ENCODE measurements at places on chromosomes 11 and 22.
A peak's percentile ranks its signal among the peaks of the same experiment; 100 is the strongest.

GRCh38 chr11:90134478-90135003 is at the start of gene NAALAD2:
Gene NAALAD2, plus strand, starts transcription at chr11:90134663. Its CDS starts 96 bp downstream, at chr11:90134759.
- peak; percentile 41 for DNase-seq

DNA sequence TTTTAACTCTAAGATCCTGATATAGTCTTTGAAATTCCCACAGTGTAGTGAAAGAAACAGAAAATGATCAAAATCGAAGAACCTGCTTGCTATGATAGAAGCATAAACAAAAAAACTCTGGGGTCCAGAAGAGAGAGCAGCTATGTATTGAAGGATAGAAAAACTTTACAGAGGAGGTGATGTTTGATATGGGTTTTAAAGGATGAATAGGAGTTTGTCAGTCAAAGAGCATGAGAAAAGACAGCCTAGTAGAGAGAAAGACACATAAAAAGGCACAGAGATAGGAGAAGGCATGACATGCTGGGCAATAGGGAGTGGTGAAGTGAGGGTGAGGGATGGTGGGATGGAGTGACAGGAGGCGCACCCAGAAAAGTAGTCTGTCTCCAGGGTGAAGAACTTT is 168.0 kb downstream of the INSC start:
- DNase-seq: no peak

GRCh38 chr11:46391578-46392420 is at the start of gene CHRM4:
Gene CHRM4, minus strand, starts transcription at chr11:46391776. Its CDS starts 5,219 bp downstream, at chr11:46386557.
- peak; percentile 65 for DNase-seq

GRCh38 chr22:25083807-25084200 is 115.9 kb upstream of the CRYBB3 start:
- DNase-seq: peak; percentile 70

GRCh38 chr11:111870886-111871692 is at the start of gene ALG9:
Gene ALG9, minus strand, starts transcription at chr11:111871581. Its CDS starts 99 bp downstream, at chr11:111871482.
- DNase-seq: peak; percentile 88

DNA sequence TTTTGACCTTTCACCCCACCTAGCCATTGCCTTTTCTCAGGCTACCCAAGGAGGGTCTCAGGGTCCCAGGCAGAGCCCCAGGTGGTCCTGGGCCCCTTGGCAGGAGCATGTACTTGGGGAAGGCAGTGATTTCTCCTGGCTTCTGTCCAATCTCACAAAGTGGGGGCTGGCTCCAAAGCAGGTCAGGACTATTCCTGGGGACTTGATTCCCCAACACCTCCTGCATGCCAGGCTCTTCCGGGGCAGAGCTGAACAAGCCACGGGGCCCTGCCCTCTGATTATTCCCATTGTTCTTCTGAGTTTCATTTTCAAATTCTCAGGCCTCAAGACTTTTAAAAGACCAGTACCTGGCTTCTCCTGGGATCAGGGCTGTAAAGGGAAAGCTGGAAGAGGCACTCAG is 1.5 kb upstream of the TCF20 start:
- DNase-seq: no peak

Measured in hematopoietic multipotent progenitor cell treated with erythropoietin and hydrocortisone succinate and interleukin-3 and kit ligand, for 4 days (in vitro differentiated cells).